ENCODE measurements at places on chromosomes 11 and 22. TPM values are rescaled to one million over a fixed set of nuclear protein-coding genes. Genes with fewer than 3 reads are reported as not detected.

GRCh38 chr11:62477927-62478326, 59.1 kb downstream of the SCGB1A1 start:
- H3K27me3 ChIP-seq: no peaks in the 10 kb centered on the region
- H3K4me3 ChIP-seq: no peak overlapping the region
- H3K27ac ChIP-seq: no peak overlapping the region
- DNase-seq: no peak
- no peaks in the 10 kb centered on the region for H3K36me3 ChIP-seq

DNA sequence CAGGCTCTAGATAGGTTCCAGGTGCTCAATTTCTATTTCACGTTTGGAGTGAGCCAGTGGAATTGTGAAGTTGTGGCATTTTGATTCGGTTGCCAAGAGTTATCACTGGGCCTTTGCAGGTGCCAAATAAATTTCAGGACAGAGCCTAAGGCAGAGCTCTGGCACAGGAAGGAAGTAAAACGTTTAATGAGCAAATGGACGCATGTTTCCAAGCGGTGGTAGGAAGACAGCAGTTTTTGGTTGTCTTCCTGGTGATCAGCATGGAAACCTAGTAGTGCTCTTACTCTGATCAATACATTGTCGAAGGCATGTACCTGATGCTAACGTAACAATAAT, 452 bp downstream of the BIRC3 start:
- peaks cover 70% of the 10 kb centered on the region for H3K4me1 ChIP-seq
- peaks cover 43% of the 10 kb centered on the region for H3K36me3 ChIP-seq
- no peak for DNase-seq
- no peaks in the 10 kb centered on the region for H3K27me3 ChIP-seq

DNA sequence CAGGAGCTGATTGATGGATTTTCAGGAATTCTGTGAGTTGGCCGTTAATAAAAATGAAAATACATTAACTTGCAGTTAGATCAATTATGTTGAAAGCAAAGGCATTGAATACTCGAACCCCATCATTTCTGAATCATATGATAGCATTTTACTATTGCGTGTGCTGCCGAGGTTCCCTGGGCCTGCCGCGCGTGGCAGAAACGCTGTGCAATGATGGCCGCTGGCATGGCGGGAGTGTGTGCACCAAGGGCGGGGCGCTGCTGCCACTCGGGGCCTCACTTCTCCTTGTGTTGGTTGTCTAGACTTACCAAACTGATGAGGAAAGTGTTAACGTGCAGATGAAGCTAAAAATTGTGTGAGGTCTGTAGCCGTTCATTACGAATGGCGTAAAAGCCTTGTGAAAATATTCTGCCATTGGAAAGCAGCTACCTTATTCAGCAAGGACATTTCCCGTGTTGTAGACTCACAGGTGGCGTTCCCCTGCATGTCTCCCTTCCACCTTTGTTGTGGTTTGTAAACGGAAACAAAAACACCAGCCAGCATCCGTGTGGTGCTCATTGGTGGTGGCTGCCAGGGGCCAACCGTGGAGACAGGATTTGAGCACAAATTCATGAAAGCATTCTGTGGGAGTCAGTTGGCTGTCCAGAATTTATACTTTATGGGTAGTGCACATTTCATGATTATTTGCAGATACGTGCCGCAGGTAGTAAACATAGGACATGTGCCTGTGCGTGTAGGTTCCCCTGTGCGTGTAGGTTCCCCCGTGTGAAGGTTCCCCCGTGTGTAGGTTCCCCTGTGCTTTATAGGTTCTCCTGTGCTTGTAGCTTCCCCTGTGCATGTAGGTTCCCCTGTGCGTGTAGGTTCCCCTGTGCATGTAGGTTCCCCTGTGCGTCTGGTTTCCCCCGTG, 5.9 kb upstream of the GRAMD4 start:
- no peaks in the 10 kb centered on the region for H3K27me3 ChIP-seq
- peak; percentile 84 for DNase-seq
- peaks cover 28% of the 10 kb centered on the region for H3K4me1 ChIP-seq
- H3K27ac ChIP-seq: peak overlapping the region; percentile 95

DNA sequence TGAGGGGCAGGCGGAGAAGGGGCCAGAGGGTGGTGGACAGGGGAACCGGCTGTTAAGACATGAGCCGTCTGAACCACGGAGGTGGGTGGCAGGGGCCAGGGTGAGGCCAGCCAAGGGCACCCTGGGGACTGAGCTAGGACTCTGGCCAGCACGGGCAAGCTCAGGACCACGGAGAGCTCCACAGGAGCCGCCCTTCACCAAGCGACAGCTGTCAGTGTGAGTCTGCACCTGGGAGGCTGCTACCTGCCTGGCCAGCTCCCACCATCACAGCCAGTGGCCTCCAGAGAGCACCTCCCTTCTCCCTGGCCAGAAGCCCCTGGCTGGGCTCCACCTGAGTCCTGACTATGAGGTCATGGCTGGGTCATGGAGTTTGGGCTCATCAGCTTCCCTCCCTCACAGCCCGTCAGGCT, 21.6 kb downstream of the MGAT3 start:
- no peaks in the 10 kb centered on the region for H3K36me3 ChIP-seq
- DNase-seq: peak; percentile 44
- no peak overlapping the region for H3K27ac ChIP-seq
- no peaks in the 10 kb centered on the region for H3K27me3 ChIP-seq

GRCh38 chr11:17613983-17614382, 66.9 kb downstream of the OTOG start:
- H3K36me3 ChIP-seq: no peaks in the 10 kb centered on the region
- H3K27ac ChIP-seq: no peak overlapping the region

DNA sequence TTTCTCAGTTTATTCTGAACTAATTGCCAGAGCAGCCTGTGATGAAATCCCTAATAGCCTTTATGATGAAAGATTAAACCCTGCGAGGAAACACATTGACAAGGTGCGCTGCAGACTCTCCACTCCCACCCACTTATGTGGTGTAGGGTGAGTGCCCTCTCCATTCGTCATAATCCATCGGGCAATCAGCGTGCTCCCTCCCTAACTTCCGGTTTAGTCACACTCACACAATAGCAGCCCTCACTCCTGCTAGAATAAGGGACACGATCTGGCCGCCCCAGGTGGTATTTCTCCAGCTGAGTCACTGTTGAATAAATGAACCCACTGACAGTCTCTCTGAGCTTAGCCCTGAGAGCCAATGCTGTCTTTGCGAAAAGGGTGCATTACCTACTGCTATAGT, 188.3 kb downstream of the OPCML start:
- no peaks in the 10 kb centered on the region for H3K36me3 ChIP-seq
- no peak overlapping the region for H3K27ac ChIP-seq
- no peaks in the 10 kb centered on the region for H3K27me3 ChIP-seq
- no peak for DNase-seq

GRCh38 chr22:35034963-35035362, 31.0 kb upstream of the ISX start:
- H3K36me3 ChIP-seq: no peaks in the 10 kb centered on the region
- H3K27me3 ChIP-seq: peaks cover 4% of the 10 kb centered on the region
- H3K4me1 ChIP-seq: no peaks in the 10 kb centered on the region
- no peak for DNase-seq

DNA sequence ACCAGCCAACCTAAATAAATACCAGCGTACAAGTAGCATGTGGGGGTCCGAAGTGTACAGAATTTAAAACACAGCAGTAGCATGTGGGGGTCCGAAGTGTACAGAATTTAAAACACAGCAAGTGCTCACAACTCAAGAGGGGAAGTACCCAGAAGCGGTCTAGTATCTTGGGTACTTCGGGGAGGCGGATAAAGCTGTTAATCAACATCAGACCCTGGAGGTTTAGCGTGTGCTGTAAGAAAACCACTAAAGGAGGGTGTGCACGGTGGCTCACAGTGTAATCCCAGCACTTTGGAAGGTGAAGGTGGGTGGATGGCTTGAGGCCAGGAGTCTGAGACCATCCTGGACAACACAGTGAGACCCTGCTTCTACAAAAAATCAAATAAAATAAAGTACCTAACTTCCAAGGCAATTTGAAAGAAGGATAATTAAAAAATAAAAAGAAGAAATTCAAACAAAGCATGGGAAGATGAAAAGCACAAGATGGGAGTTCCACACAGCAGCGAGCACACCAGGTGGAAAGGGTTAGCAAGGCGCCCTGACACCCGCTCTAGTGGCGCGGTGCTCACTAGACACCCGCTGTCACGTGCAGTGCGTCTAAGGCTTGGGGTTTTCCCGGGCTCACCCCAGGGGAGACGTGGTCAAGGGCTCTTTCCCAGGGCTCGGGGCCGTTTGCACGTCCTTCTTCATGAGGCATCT, 35.0 kb upstream of the MOB2 start:
- peaks cover 6% of the 10 kb centered on the region for H3K4me1 ChIP-seq
- no peak overlapping the region for H3K4me3 ChIP-seq
- no peak overlapping the region for H3K27ac ChIP-seq
- H3K27me3 ChIP-seq: no peaks in the 10 kb centered on the region

DNA sequence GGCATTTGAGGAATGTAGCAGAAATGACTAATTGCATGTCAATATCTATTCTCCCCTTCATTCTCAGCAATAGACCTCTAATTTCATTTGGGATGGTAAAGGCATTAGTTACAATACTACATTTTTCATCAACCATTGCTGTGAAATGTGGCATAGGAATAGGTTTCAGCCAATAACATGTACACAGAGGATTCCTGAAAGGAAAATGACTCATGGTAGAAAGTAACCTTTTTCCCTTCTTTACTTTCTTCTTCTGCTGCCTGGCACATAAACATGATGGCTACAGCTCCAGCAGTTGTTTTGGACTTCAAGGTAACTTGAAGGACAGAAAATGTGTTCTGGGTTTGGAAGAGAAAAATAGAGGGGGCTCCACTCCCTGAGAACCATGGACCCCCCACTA, 231.8 kb upstream of the CTSC start:
- H3K27me3 ChIP-seq: peaks cover 15% of the 10 kb centered on the region
- no peak overlapping the region for H3K4me3 ChIP-seq
- H3K36me3 ChIP-seq: no peaks in the 10 kb centered on the region
- no peak overlapping the region for H3K27ac ChIP-seq
- H3K4me1 ChIP-seq: no peaks in the 10 kb centered on the region

- H3K4me1 ChIP-seq: no peaks in the 10 kb centered on the region
- H3K27ac ChIP-seq: no peak overlapping the region
- DNase-seq: no peak
- no peaks in the 10 kb centered on the region for H3K36me3 ChIP-seq
Observed at GRCh38 chr11:94563848-94564467, 3.2 kb upstream of the PIWIL4 start.

DNA sequence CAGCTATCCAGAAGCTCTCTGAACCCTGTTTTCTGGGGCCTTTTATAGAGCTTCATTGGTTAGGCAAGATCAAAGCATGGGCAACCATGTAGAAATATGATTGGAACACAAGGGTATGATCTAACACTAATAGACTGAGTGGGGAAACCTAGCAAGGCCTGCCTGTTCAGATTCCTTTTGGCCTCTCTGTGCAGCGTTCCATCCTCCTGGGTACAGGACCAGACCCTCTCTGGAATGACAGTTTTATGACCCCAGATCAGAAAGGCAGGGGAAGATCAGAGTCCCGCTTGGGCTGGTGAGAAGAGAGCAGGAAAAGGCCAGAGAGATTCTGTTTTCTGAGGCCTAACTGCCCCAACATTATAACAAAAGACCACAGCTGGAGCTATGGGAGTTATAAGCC, 36.7 kb upstream of the VWA5A start:
- no peak overlapping the region for H3K27ac ChIP-seq
- H3K4me3 ChIP-seq: no peak overlapping the region
- peaks cover 32% of the 10 kb centered on the region for H3K27me3 ChIP-seq
- H3K36me3 ChIP-seq: no peaks in the 10 kb centered on the region
- no peak for DNase-seq

DNA sequence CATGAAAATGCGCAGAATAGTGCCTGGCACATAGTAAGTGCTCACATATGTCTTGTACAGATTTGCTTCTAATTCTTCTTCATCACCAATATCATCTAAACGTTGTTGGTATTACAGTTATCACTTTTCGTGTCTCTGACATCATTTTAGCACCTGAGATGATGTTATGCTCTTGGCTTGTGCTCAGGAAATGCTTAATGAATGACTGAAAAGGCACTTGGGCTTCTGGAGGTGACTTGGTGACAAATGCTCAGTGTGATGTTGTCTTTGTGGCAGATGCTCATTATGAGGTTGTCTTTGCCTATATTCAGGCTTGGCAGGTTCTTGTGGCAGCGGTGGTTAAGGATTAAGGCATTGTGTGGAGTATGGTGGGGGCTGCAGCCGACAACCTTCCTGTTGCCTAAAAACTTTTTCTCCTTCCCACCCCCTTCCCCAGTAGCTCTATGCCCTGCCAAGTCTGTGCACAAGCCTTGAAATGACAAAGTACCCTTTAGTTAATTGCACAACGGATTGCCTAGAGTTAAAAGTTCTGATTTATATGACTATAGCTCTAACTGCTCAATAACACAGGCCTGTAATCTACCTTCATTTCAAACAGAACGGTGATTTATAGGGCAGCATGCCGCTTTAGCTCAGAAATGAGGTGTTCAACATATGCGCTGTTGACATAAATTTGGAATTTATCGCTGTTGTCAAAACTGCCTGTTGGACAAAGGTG, 82.5 kb downstream of the ZBTB16 start:
- H3K27me3 ChIP-seq: peaks cover 5% of the 10 kb centered on the region
- no peak overlapping the region for H3K4me3 ChIP-seq
- peaks cover 11% of the 10 kb centered on the region for H3K4me1 ChIP-seq
- no peak overlapping the region for H3K27ac ChIP-seq
- DNase-seq: no peak

C22orf15 gene
- total RNA-seq: 0.60 TPM

ZPR1 gene
- 55.6 TPM for total RNA-seq
